GM18507 (cell line): ENCODE measurements at places on chromosomes 3 and 15.

GRCh38 chr3:196975349-196975748 lies 6.7 kb upstream of the PIGZ start:
- no peak for DNase-seq

DNA sequence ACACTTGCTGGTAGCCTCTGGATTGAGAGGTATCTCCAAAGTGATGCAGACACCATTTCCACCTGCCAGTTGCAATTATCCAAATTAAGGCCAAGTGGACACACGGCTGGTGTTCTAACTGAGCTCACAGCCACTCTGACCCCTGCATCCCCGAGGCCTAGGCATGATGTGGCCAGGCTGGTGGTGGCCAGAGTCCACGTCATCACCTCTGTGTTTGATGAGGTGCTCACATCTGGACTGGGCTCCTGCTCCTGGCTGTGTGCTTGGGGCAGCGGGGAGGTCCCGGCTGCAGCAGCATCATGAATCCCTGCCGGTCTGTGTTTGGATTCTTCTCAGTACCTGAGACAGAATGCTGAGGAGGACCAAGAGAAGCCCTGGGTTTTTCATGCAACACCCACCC lies 4.9 kb downstream of the OXTR start:
- no peak for DNase-seq

- DNase-seq: no peak
Measured at GRCh38 chr3:154427685-154428285, 2.2 kb downstream of the GPR149 start.

DNA sequence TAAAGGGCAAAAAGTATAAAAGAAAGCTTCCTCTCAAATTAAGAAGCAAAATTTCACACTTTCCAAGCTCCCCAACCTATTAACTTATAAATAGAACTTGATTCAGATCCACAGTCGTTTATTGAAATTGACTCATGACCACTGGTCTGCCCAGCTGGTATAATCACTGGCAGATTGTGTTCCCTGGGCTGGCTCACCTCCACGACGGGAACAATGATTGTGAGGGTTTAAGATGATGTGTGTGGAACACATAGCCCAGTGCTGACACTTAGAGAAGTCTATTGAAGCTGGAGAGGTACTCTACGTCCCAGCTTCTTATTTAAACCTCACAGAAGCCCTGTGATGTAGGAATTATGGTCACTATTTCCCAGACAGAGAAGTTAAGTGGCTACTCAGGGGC lies 90.4 kb downstream of the MB21D2 start:
- no peak for DNase-seq

GRCh38 chr3:128328546-128329458 lies 137.9 kb downstream of the DNAJB8 start:
- DNase-seq: no peak

DNA sequence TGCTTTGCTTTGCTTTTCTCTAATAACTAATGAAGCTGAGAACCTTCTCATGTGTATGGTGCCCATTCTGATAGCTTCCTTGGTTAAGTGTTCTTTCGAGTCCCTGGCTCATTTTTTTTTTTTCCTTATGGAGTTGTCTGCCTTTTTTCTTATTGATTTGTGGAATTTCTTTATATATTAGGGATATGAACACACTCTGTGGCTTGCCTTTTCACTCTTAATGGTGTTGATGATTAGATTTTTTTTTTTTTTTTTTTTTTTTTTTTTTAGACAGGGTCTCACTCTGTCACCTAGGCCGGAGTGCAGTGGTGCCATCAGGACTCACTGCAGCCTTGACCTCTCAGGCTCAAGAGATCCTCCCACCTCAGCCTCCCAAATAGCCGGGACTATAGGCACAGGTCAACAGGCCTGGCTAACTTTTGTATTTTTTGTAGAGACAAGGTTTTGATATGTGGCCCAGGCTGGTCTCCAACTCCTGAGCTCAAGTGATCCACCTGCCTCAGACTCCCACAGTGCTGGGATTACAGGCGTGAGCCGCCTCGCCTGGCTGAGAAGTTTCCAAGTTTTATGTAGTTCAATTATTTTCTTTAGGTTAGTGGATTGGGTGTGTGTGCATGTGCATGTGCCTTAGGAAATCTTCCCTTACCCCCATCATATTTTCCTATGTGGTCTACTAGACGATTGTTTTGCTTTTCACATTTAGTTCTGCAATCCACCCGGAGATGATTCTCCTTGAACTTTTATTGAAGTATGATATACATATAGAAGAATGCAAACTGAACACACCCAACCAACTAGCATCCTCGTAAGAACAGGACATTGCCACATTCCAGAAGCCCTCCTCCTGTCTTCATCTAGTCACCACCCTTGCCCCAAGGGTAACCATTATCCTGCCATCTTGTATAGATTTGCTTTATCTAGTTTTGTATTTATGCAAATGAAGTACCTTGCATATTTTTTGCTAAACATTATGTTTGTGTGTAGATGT lies 1.7 kb upstream of the SNRPA1 start:
- DNase-seq: no peak

DNA sequence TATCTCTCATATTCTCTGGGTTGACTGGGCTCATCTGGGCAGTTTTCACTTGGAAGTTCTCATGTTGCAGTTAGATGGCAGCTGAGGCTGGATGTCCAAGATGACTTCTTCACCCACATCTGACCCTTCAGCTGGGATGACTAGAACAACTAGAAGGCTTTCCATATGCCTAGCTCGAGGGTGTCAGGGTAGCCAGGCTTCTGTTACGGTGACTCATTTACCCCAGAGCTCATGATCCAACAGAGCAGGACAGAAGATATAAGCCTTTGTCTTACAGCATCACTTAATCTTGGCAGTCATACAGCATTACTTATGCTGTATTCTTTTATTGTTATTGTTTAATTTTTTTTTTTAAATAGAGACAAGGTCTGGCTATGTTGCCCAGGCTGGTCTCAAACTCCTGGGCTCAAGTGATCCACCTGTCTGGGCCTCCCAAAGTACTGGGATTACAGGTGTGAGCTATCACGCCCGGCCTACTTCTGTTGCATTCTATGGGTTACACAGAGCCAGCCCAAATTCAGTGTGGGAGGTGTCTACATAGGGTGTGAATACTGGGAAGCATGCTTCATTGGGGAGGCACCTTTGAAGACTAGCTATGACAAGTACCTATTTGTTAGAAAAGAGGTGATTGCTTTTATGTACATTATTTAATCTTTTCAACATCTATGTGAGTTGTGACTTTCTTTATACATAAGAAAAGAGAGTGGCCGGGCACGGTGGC lies 10.7 kb downstream of the HMCES start:
- no peak for DNase-seq

GRCh38 chr3:72440491-72440890 lies 407.8 kb downstream of the SHQ1 start:
- no peak for DNase-seq

- DNase-seq: no peak
Measured at GRCh38 chr3:40307176-40307575, 2.3 kb upstream of the EIF1B start.

- DNase-seq: no peak
Measured at GRCh38 chr15:71091601-71092000, 23.7 kb upstream of the THSD4 start.

DNA sequence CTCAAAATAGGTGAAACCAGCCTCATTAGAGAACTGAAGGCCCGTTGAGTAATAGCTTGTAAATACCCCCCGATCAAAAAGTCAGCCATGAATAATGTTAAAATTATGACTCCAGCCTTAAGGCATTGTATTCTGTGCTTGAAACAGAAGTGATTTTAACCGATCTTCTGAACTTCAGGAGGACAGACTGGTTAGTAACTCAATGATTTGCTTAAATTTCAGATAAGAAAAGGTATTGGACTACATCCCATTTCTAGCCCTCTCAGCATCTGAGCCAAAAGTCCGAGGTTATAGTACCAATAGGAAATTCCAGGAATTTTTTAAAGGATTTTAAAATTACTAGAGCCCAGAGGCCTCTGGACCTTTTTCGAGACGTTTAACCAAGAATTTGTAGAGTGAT lies 67.7 kb upstream of the FGF12 start:
- DNase-seq: no peak

DNA sequence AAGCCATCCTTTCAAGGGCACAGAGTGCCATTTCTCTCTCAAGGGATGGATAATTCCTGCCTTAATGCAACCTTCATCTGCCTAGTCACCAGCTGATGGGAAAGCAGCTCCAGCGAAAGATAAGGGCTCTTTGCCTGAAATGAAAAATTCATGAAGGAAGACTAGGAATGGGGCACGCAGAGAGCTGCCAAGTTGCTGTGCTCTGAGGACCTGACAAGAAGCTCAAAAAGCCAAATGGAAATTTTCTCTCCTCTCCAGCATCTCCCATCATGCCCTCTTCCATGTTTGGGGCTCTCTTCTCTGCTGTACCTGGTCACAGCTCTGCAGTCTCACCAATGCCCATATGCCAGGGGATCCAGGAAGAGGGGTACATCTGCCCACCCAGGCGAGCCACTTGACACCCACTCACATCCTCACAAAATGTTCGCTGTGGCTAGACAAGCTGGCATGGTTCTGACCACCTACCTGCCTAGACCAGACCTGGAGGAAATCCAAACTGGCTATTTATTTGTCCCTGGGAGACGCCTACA lies 29.3 kb upstream of the ABHD2 start:
- DNase-seq: no peak

GRCh38 chr15:83559310-83559966 lies 94.5 kb upstream of the ADAMTSL3 start:
- DNase-seq: peak; percentile 35

GRCh38 chr3:13655061-13655913 lies 106.4 kb downstream of the FBLN2 start:
- no peak for DNase-seq

- DNase-seq: no peak
Measured at GRCh38 chr15:22884344-22884743, 45.9 kb downstream of the NIPA2 start.

GRCh38 chr3:120432150-120432860 lies 18.5 kb downstream of the FSTL1 start:
- no peak for DNase-seq

- DNase-seq: no peak
Measured at GRCh38 chr15:39887211-39887610, 32.9 kb downstream of the GPR176 start.

GRCh38 chr15:72229947-72230196 lies 1.1 kb downstream of the PKM start:
- no peak for DNase-seq

- DNase-seq: no peak
Measured at GRCh38 chr15:69529961-69530633, 77.5 kb downstream of the RPLP1 start.

DNA sequence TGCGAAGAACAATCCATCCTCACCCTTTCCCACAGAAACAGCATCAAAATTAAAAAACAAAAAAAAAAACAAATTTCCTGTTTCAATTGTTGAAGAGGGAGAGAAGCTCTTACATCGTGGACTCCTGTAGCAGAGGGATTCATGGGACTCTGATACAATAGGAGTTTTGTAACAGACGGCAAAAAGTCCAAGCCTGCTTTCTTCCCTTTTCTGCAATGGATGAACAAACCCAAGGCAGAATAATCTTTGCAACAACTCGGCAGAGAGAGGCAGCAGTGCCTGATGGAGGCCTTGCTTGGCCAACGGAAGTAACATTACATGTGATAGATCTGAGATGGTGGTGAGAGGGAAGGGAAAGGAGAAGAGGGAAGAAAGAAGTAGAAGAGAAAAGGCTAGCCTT lies 26.9 kb downstream of the CCR4 start:
- no peak for DNase-seq

GRCh38 chr15:51533672-51534398 lies 88.7 kb downstream of the DMXL2 start:
- no peak for DNase-seq

GRCh38 chr15:67806536-67806935 lies 18.8 kb upstream of the SKOR1 start:
- no peak for DNase-seq

GRCh38 chr15:94297558-94297957 lies 66.2 kb downstream of the MCTP2 start:
- no peak for DNase-seq

DNA sequence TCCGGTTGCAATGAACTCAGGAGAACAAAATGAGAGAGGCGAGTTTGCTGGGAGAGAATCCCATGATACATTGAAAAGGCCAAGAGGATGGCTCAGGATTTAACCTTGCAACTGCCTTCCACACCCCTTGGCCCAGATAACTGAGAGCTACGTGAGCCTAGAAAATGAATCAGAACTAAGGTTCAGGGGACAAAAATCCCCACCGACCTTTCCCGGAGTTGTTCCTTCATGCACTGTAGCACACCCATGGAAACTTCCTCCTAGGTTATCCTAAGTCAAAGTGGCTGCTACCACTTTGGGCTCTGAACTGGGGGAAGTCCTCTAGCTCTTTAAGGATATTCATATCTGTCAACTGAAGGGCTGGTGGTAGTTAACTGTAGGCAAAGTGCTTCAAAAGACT lies 58.3 kb upstream of the SLC4A7 start:
- no peak for DNase-seq

DNA sequence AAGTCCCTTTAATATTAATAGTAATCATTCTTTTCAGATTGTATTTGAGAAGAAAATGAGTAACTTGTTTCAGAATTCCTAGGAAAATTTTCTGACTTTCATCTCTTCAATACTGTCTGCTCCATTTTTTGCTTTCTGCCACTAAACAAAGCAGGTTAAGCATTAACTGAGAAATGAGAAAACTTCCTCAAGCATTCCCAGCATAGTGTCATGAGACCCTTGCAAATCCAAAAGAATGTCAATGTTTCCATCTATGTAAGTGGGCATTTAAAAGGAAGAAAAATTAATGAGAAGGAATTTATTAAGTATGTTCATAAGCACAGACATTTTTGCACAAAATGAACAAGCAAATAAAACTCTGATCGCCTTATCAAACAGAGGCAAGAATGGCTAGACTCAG lies 148.0 kb upstream of the STRIT1 start:
- DNase-seq: no peak

GRCh38 chr15:61049028-61049427 lies 180.1 kb downstream of the RORA start:
- no peak for DNase-seq

- DNase-seq: no peak
Measured at GRCh38 chr3:86967062-86967461, 23.9 kb downstream of the VGLL3 start.

DNA sequence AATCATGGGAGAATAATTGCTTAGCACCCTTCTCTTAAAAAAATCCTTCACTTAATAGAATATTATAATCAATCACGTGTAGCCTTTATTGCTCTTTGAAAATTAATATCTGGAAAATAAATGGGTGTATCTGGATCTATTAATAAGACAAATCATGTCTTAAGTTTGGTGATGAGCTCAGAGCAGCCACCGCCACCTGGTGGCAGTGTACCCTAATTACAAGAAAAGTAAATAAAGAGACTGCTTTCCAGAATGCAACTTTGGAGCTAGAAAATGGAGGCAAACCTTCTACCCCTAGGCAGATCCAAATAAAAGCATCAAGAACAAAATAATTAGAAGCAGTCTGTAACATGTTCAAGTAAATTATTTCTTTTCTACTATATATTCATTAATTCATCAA lies 43.5 kb downstream of the EPHB1 start:
- DNase-seq: no peak
